ENCODE measurements at places on chromosomes 13 and 19.

- no peak for DNase-seq
These were observed 155.7 kb downstream of the TNFRSF19 start for GRCh38 chr13:23725922-23726321.

GRCh38 chr19:45716359-45717130 is 14.2 kb downstream of the FBXO46 start:
- no peak for DNase-seq

DNA sequence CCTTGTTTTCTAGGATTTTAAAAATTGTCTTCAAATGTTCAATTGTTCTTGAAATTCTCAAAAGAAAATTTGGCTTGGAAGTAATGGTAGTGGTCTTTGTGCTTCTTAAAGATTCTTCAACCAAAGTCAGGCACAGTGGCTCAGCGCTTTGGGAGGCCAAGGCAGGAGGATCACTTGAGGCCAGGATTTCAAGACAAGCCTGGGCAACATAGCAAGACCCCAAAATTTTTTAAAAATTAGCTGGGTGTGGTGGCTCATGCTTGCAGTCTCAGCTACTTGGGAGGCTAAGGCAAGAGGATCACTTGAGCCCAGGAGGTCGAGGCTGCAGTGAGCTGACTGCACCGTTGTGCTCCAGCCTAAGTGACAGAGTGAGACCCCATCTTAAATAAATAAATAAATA is 153.5 kb upstream of the ZNF507 start:
- no peak for DNase-seq

GRCh38 chr13:23934520-23934919 is 37.2 kb upstream of the C1QTNF9B start:
- DNase-seq, result no peak

- DNase-seq, result peak; percentile 86
These were observed at the start of gene ATP11A for GRCh38 chr13:112689303-112690245. Gene ATP11A, plus strand, starts transcription at chr13:112690038. Its CDS starts 379 bp downstream, at chr13:112690417.

GRCh38 chr13:28679628-28680027 is 20.7 kb downstream of the POMP start:
- DNase-seq, result peak; percentile 50

DNA sequence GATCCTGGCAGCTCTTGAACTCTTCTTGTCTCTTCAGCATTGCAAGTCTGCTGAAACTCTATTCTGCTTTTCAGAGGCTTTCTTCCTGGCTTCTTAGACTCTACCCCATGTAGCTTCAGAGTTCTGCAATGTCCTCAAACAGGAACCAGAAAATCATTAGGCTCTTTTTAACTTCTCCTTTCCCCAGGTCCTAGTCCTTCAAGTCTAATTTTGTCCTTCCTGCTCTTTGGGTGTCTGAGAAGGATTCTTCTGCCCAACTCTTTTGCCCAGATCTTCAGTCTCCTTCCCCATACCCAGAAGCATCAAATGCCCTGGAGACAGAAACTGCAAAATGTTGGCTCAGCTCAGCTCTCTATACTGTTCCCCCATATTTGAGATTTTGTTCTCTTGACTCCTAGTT is 50.0 kb upstream of the CALM3 start:
- no peak for DNase-seq

DNA sequence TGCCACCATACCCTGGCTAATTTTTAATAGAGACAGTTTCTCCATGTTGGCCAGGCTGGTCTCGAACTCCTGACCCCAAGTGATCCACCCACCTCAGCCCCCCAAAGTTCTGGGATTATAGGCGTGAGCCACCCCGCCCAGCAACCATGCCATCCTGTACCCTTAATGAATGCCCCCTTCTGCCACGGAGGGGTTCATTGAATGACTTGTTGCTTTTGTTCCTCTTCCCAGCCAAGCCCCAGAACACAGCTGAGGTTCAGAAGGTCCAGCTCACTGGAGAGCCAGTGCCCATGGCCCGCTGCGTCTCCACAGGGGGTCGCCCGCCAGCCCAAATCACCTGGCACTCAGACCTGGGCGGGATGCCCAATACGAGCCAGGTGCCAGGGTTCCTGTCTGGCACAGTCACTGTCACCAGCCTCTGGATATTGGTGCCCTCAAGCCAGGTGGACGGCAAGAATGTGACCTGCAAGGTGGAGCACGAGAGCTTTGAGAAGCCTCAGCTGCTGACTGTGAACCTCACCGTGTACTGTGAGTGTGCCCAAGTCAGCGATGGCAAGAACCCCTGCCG is 6.0 kb downstream of the PVR start:
- DNase-seq, result no peak

- no peak for DNase-seq
These were observed 1.3 kb upstream of the SPIB start for GRCh38 chr19:50417111-50418081.

Measured in SK-MEL-5 (cell line).